ENCODE measurements at places on chromosomes 7 and 10.

DNA sequence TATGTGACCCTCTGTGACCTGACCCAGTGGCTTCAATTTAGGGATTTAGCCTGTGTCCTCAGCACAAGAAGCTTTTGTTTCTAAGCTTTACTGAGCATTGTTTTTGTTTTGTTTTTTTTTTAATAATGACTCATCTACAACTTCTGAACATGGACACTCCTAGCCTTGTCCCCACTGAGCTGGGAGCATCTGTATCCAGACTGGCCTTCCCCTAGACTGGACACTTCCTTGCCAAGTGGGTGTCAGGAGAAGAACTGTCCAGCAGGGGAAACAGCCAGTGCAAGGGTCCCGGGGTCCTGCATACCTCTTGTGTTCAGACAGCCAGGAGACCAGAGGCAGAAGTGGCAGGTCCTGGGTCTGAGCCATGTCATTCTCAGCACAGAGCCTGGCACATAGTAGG, 108.6 kb downstream of the TMEM130 start:
- no peaks in the 10 kb centered on the region for H3K36me3 ChIP-seq
- H3K4me1 ChIP-seq: no peaks in the 10 kb centered on the region
- no peak overlapping the region for H3K4me3 ChIP-seq

- H3K36me3 ChIP-seq: no peaks in the 10 kb centered on the region
- H3K4me3 ChIP-seq: no peak overlapping the region
- no peak overlapping the region for H3K27ac ChIP-seq
These were observed 165.6 kb downstream of the HGF start for GRCh38 chr7:81604075-81604807.

- H3K4me1 ChIP-seq: no peaks in the 10 kb centered on the region
- no peaks in the 10 kb centered on the region for H3K36me3 ChIP-seq
- no peak overlapping the region for H3K4me3 ChIP-seq
- no peak for DNase-seq
These were observed 597.6 kb downstream of the PCDH15 start for GRCh38 chr10:54203401-54203800.

DNA sequence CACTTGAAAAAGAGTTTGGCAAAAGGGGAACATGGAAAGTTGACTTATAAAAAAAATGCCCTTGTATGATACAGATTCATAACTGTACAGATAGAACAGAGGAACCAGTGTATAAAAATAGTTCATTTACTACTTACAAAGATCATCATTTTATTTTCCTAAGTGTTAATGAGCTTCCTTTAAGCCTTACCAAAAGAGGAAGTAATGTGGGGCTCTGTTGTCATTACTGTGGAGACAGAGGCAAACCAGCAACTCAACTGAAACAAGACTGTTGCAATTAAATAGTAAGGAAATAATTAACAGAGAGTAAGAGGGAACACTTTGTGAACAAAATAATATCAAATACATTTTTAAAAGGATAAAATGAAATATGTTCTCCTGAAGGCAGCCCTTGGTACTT, 526.2 kb upstream of the ADARB2 start:
- no peaks in the 10 kb centered on the region for H3K27me3 ChIP-seq
- no peak for DNase-seq
- no peaks in the 10 kb centered on the region for H3K36me3 ChIP-seq
- H3K4me3 ChIP-seq: no peak overlapping the region
- no peak overlapping the region for H3K27ac ChIP-seq
- no peaks in the 10 kb centered on the region for H3K4me1 ChIP-seq

DNA sequence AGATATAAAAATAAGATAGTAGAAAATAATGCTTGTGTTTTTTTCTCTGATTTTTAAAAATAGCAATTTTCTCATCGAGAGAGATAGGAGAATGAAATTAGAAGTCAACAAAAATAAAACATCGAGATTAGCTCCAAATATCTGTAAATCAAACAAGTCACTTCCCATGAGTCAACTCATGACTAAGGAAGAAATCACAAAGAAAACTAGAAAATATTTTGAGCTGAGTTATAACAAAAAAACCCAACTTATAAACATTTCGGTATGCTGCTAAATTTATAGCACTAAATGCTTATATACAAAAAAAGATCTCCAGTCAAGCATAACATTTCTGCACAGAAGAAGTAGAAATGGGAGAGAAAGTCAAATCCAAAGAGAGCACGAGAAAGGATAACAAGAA, 140.1 kb downstream of the ITGA8 start:
- no peaks in the 10 kb centered on the region for H3K36me3 ChIP-seq
- no peak overlapping the region for H3K27ac ChIP-seq
- no peaks in the 10 kb centered on the region for H3K27me3 ChIP-seq
- no peak for DNase-seq
- no peak overlapping the region for H3K4me3 ChIP-seq

- H3K4me1 ChIP-seq: peaks cover 1% of the 10 kb centered on the region
- H3K27me3 ChIP-seq: no peaks in the 10 kb centered on the region
- no peak overlapping the region for H3K4me3 ChIP-seq
- no peak for DNase-seq
These were observed 6.6 kb upstream of the RHBDD2 start for GRCh38 chr7:75872073-75872782.

DNA sequence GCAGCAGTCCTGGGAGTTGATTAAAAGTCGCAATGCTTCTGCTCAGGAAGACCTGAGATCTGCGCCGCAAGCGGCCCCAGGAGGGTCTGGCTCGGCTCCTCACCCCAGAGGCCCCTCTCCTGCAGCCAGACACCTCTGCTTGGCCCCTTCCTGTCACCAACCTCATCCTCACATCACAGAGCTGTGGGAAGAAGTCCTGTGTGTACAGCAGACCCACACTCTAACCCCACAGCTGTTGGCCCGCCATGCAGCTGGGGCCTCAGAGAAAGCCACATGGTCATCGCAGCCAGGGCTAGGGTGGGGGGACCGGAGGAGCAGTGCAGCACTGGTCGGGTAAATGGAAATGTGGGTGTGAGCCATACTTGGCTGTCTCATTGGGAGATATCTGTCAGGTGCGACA, 97.7 kb downstream of the RGS10 start:
- H3K4me1 ChIP-seq: no peaks in the 10 kb centered on the region
- H3K36me3 ChIP-seq: no peaks in the 10 kb centered on the region
- H3K4me3 ChIP-seq: no peak overlapping the region
- DNase-seq: no peak
- no peak overlapping the region for H3K27ac ChIP-seq
- no peaks in the 10 kb centered on the region for H3K27me3 ChIP-seq

- no peak overlapping the region for H3K4me3 ChIP-seq
- no peaks in the 10 kb centered on the region for H3K36me3 ChIP-seq
- no peaks in the 10 kb centered on the region for H3K27me3 ChIP-seq
- H3K27ac ChIP-seq: no peak overlapping the region
- DNase-seq: no peak
- H3K4me1 ChIP-seq: no peaks in the 10 kb centered on the region
These were observed 565.2 kb downstream of the KCNMA1 start for GRCh38 chr10:77072361-77072835.
